ENCODE measurements at places on chromosomes 2 and 18.

DNA sequence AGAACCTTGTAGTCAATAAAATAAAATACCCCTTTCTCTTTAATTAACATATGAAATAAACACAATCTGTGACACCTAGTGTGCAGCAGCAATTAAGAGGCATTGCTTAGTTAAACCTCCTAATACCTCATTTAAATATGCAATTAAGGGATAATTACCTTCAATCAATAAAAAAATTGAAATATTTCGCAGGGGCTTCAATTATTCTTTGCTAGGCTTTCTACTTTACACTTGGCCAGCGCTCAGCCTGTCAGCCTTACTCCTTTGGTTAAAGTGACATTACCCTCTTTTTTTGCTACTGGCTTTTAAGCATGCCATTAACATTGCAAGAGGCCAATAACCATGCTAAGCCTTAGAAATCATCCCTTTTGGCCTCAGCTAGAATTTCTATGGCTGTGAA is 327.5 kb upstream of the ZNF521 start:
- no peak for DNase-seq

GRCh38 chr2:232204457-232204931 is 174.1 kb upstream of the ALPP start:
- no peak for DNase-seq

DNA sequence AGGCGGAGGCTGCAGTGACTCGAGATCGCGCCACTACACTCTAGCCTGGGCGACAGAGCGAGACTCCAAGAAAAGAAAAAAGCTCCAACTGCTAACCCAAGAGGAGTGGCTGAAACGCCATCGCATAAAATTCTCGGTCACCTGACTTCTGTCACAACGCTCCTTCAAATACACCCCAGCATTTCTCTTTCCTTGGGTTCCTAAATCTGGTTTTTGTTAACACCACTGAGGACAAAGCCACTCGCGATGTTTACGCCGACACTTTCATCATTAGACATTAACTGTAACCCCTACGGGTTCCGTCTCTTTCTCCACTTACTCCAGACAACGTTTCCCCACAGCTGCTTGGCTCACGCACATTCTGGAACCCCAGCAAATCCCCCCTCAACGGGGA is 679 bp downstream of the CLK1 start:
- peak; percentile 61 for DNase-seq

- no peak for DNase-seq
Observed at GRCh38 chr2:159088906-159089305, 120.5 kb downstream of the TANC1 start.

DNA sequence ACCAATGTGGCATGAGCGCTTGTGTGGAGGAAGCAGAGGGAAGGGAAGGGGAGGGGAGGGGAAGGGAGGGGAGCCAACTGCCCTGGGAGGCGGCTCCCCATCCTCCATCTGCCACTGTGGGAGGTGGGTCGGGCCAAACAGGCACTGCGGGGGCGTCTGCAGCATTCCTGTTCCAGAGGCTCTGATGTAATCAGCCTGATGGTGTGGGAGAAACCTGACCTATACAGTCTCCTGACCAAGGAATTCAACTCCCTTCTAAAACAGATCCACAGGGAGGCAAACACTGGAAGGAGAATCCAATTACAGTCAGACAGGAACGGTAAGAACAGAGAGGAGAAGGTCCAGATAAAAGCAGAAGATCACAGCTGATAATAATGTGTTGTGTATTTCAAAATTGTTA is 88.8 kb downstream of the CD8B2 start:
- no peak for DNase-seq

DNA sequence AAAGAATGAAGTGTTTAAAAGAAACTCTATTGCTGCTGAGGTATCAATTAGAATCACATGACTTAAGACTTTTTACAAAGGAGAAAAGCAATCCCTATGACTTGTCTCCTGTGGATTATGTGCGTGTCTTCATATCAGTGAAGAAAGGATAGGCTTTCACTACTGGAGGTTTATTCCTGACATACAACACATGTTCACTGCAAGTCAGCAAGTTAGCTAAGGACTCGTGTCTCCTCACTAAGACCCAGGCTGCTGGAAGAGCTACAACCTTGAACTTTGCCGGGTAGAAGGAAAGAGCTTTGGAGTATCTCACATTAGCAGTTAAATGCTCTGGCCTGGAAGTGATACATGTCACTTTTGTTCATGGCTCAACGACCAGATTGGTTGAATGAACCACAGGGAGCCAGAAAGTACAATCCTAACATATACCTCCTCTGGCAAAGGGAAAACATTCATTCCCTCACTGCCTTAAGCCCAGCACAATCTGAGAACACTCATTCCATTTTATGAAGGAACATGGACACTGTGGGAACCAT is 215.3 kb downstream of the RNF152 start:
- no peak for DNase-seq

- DNase-seq, result no peak
Observed at GRCh38 chr2:120456867-120457266, 110.9 kb downstream of the INHBB start.

DNA sequence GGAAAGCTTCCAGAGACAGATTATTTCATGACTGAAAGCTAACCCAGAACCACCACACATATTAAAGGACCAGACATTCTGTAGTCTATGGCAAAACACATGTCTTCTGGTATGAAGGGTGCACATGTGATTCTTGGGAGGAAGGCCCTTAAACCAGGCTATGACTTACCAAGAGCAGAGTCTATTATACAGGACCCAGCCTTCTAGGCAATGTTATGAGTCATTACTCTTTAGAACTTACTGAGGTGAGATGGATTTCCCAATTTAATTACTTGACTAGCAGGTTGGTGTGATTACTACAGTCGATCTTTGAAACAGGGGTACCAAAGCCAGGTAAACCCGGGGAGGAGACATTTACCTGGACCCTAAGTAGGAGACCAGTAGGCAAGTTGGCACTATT is 350.8 kb downstream of the TRIB2 start:
- no peak for DNase-seq

DNA sequence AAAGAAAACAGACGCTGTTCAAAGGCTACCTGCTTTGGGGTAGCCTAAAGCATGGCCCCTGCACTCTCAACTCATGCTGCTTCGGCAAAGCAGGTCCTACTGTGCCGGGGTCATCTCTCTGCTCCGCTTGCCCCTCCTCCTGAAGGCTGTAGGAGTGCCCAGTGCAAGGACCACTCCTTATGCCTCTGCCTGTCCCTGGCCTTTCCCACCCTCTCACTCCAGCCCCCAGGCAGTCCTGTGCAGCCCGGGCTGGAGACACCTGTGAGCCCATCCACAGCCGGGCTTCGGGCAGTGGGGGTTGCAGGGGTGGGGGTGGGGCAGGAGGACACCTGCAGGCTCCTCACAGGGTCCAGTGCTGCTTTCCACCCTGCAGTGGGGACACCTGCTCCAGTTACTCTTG is 69.1 kb downstream of the ACKR3 start:
- DNase-seq, result no peak

- DNase-seq, result no peak
Observed at GRCh38 chr2:224151680-224152310, 112.7 kb upstream of the SERPINE2 start.

DNA sequence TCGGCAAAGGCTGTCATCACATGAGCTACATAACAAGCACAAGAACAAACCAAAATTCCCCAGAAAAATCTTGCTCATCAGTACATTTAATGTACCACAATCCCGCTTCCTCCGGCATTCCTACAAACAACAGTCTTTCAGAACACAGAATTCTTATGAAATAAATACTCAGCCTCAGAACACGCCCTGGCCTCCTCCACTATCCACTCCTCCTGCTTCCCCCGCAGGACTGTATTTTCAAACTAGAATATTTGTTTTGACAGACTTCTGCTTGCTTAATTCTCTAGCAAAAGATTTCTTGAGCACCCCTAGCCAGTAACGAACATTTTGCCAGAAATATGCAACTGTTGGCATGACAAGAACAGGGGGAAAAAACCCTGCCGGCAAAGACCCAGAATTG is 131.2 kb downstream of the THADA start:
- no peak for DNase-seq

DNA sequence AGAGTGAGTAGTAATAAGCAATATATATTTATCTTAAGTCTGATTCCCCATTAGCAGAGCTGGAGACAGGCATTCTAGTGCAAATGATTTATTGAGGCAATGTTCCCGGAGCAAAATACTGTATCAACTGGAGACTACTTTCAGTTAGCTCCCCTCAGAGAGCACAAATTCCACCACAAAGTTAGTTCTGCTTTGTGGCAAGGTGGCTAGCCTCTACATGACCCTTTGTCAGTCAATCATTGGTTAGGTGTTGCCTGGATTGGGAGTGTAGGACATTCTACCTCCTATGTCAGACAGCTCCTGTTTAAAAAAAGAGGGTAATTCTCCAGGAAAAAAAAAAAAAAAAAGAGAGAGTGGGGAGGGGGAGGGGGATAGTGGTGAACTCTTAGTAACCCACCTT is 402.2 kb downstream of the NR4A2 start:
- DNase-seq, result no peak

DNA sequence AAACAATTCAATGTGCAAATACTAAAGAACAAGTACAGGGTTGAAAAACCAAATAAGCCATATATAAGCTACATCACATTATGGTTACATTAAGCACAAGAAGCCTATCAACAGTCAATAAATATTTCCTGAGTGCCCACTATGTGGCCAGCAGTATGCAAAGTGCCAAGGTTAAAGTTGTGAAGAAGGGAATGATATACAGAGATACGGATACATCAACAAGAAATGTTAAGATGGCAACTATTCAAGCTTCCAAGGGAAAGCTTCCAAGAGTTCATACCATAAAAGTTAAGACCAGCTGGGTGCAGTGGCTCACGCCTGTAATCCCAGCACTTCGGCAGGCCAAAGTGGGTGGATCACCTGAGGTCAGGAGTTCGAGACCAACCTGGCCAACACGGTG is 14.0 kb downstream of the DYM start:
- no peak for DNase-seq

DNA sequence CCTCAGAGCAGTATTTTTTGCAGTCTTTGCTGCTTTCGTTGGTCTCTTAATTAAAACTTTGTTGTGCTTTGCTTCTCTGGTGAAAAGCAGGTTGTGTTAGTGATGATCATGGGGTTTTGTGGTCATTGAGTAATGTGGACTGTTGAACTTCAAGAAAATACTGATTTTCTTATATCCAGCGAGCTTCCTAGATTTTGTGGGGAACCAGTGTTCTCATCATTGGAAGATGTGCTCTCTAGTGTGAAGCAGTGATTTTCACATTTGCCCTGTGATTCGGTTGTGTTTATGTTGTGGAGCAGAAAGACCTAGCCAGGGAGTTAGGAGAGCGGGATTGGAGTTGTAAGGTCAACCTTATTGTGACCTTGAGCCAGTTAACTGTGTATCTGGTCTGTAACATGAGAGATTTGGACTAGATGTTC is 12.4 kb downstream of the ASAP2 start:
- DNase-seq, result no peak

DNA sequence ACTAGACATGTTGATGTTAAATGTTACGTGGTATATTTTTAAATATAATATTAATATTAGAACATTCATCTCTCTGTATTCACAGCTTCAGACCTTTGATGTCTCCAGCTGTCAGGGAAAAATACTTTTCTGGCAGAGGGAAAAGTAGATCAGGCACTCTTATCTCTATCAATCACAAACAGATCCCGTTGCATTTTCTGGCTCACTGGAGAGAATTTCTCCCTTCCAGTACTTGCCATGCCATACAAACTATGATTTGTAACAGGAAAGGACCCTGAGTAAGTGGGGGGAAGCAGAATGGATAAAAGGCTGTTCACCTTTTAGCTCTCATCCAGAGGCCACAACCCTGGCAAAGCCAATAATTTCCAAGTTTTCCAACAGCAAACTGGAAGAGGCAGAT is 158.0 kb downstream of the TCF4 start:
- DNase-seq, result no peak

DNA sequence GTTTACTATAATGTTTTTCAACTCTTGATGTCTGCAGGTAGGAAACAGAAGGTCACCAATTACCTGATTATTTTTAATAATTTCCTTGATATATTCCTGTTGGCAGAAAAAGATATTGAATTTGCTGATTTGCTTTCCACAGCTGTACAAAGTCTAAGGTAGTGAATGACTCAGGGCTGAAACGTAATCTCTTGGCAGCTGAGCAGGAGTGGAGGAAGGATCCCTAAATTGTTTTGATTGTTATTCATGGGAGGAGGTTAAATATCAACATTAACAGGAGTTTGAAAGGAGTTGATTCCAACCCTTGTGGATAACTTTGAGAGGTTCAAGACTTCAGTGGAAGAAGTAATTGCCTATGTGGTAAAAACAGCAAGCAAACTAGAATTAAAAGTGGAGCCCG is 345.2 kb upstream of the SLC8A1 start:
- no peak for DNase-seq

DNA sequence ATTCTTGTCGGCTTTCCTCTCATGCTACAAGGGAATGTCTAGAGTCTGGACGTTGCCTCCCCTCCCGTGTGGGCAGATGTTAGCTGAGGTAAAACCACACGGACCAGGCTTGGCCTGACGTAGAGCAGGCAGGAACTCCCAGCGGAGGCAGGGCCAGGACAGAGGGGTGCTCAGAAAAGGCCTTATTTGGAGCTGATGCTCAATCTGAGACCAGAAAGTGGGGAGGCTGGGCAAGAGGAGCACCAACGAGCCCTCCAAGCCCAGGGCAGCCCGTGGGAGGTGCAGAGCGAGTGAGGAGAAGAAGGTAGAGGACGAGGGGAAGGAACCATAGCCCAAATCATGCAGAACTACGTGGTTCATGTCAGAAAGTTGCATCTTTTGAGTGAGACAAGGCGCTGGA is 9.0 kb downstream of the TEX51 start:
- no peak for DNase-seq

- DNase-seq, result no peak
Observed at GRCh38 chr2:222304737-222305515, 6.1 kb upstream of the PAX3 start.

- DNase-seq, result peak; percentile 4
Observed at GRCh38 chr18:42564761-42565160, 550.7 kb downstream of the RIT2 start.

GRCh38 chr2:100984892-100985307 is 17.2 kb upstream of the RPL31 start:
- DNase-seq, result no peak

DNA sequence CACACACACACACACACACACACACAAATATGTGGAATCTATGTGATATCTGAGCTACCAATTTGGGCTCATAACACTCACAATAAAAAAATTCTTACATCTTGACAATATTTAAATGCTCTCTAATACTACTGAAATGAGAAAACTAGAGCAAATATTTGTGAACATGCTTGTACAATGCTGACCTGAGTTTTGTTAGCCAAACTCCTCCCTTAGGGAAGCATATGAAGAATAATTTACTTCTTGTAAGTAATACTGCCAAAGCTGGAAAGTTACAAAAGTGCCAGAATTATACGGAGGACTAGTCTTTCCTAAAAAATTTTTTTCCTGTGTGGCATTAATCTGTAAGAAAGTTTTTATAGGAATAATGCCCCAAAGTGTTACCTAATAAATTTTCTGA is 18.5 kb downstream of the MBD2 start:
- no peak for DNase-seq

DNA sequence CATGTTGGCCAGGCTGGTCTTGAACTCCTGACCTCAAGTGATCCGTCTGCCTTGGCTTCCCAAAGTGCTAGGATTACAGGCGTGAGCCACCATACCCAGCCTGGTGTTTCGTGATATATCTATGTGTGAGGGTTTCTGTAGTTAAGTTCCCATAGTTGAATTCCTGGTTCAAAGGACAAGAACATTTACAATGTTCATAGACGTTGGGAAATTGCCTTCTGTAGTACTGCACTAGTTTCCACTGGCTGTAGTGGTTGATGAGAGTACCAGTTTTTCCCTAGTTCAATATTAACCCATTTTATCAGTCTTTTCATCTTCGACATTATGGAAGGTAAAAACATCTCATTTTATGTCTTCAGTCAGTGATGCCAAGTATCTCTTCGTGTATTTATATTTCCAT is 171.0 kb downstream of the NEDD4L start:
- DNase-seq, result no peak

Data from C1 segment of cervical spinal cord (tissue), 14 donors.